ENCODE measurements at places on chromosomes 1 and 21.
A peak's percentile ranks its signal among the peaks of the same experiment; 100 is the strongest.

DNA sequence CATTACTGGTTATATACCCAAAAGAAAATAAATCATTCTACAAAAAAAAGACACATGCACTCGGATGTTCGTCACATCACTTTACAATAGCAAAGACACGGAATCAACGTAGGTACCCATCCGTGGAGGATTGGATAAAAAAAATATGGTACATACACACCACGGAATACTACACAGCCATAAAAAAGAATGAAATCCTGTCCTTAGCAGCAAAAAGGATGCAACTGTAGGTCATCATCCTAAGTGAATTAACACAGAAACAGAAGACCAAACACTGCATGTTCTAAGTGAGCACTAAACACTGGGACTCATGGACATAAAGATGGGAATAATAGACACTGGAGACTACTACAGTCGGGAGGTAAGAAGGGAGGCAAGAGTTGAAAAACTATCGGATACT lies 148.6 kb downstream of the CHD1L start:
- no peak for DNase-seq

GRCh38 chr1:217027403-217028080 lies 304.3 kb upstream of the ESRRG start:
- no peak for DNase-seq

- DNase-seq: no peak
These were observed 1.1 kb upstream of the COA6 start for GRCh38 chr1:234372011-234372757.

- DNase-seq: no peak
These were observed 1.1 kb upstream of the B3GALT5 start for GRCh38 chr21:39611551-39612190.

- no peak for DNase-seq
These were observed 664.1 kb upstream of the CAMK1G start for GRCh38 chr1:208919371-208919770.

DNA sequence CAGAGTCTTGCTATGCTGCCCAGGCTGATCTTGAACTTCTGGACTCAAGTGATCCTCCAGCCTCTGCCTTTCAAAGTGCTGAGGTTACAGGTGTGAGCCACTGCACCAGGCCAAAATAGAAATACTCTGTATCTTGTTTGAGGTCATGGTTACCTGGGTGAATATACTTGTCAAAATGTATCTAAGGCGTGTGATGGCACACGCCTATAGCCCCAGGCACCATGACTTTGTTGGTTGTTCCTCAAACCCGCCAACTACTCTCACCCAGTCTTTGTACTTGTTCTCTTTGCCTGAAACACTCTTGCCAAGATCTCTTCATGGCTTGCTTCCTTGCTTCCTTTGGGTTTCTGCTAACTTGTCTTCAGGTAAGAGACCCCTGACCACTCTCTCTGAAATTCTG lies 38.0 kb upstream of the RGS5 start:
- DNase-seq: no peak

DNA sequence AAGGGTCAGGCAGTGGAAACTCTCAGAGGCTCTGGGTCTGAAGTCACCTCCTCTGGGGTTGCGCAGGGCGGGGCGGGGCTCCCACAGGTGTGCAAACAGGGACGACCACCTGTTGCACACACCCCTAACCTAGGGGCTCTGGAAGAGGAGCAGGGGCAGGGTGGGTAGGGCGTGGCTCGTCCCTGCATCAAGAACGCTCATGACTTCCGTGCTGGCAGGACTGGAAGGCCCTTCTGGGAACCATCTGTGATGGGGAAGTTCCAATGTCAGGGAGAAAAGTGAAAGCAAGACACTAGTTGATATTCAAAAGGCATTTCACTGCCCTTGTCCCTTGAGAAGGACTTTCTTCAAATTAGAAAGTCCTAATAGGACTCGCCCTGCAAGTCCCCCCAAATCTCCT lies 22.1 kb upstream of the CLSTN1 start:
- DNase-seq: no peak

- no peak for DNase-seq
These were observed 54.9 kb upstream of the CRB1 start for GRCh38 chr1:197213193-197213592.

DNA sequence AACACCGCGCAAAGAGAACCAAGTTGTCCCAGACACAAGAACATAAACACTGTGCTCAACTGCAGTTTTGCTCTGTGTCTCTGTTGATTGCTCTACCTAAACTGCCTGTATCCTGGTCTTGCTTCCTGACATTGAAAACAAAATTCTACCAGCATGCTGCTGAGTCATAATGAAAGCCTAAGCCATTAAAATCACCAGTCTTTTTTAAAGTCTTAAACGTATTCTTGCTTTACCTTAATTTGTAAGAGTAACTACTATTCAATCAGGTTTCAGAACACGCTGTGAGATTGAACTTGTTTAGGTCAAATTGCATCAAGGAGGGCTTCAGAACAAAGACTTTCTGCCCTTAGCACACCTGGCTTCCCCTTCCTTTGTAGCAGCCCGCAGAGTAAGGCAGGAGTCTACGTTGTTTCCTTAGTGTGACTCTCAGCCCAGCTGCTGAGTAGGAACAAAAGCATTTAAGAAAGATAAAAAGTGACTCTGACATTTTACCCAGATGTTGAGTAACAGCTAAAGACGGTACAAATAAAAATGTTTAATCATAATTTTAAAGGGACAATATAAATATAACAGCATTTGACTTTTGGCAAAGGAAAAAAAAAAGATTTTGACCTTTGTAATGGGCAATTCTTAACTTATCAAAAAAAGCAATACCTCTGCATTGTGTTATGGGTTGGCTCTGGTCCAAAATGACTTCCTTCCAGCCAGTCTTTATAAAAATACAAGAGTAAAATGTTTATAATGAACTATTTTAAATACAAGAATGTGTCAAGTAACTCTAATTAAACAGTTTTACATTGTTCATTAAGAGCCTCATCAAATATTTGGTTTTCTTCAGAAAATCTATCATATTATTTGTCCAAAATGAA lies 186.9 kb upstream of the ADGRL4 start:
- no peak for DNase-seq

DNA sequence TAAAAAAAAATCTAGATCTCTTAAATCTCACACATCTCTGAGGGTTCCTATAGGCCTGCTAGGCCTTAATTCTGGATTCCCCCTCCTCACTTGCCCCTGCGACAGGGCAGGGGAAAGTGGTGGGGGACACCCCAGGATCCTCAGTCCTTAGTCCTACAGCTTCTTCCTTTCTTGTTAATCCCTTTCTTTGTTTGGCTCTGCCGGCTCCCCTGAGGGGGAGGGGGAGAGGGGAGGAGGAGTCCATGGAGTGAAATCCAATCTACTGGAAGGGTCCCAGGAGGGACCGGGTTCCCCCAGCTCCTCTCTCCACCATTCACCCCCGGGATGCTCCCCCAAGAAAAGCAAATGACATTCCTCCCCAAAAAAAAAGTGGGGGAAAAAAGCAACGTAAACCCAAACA lies 8.5 kb downstream of the MEX3A start:
- no peak for DNase-seq

- DNase-seq: no peak
These were observed 68.5 kb downstream of the RGS2 start for GRCh38 chr1:192877283-192877886.

GRCh38 chr21:42096566-42096965 lies 25.4 kb downstream of the UMODL1 start:
- no peak for DNase-seq

DNA sequence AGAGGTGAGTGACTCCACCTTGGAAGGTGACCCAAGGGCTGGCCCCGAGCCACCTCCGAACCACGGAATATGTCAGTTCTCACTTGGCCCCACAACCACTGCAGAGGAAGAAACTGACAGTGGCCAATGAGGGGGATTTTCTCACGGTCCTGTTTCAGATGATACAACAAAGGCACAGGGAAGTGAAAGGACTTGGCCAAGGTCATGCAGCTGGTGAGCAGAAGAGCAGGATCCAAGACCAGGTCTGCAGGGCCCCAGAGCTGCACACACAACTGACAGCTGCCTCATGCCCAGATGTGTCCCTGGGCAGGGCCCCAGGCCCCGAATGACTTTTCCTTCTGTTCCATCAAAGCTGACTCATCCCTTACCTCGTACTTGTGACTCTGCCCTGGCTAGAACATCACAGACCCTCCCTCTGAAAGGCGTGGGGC lies 25.8 kb upstream of the EVA1B start:
- DNase-seq: peak; percentile 25

- DNase-seq: no peak
These were observed 7.2 kb downstream of the GPBP1L1 start for GRCh38 chr1:45679123-45679522.

GRCh38 chr1:63874278-63874880 lies 100.6 kb downstream of the ROR1 start:
- no peak for DNase-seq

- no peak for DNase-seq
These were observed 23.6 kb downstream of the COL18A1 start for GRCh38 chr21:45428534-45428933.

DNA sequence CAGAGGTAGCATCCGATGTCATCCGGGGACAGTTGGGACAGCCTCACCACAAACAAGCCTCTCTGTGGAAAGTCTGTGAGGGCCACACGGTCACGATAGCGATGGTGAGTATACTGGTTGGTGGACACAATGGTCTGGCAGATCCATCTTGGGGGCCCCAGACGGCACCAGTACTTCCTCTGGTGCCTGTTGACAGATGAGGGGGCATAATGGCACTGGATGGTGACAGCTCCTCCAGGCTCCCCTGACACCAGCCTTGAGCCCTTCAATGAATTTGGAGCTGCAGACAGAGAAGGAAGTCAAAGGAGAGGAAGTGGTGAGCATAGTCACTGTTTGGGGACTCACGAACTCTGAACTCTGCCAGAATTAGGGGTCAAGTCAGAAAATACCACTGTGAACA lies 8.0 kb downstream of the FCAMR start:
- no peak for DNase-seq

GRCh38 chr1:64147759-64148158 lies 55.7 kb upstream of the UBE2U start:
- no peak for DNase-seq

DNA sequence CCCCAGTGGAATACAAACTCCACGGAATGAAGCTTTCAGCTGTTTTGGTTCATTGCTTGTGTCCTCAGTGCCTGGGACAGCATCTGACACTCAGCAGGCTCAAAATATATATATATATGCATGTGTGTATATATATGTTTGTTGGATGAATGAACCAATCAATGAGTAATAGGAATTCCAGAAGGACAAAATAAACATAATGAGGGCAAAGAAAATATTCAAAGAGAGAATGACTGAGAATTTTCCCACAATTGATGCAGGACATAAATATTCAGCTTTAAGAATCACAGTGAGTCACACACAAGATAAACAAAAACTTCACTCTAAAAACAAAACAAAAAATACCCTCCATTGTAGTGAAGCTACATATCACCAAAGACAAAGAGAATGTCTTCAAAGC lies 64.0 kb downstream of the CHD5 start:
- DNase-seq: no peak

GRCh38 chr1:95257758-95258157 lies 23.7 kb downstream of the RWDD3 start:
- DNase-seq: no peak

- no peak for DNase-seq
These were observed 81.8 kb upstream of the HMCN1 start for GRCh38 chr1:185652348-185652747.

DNA sequence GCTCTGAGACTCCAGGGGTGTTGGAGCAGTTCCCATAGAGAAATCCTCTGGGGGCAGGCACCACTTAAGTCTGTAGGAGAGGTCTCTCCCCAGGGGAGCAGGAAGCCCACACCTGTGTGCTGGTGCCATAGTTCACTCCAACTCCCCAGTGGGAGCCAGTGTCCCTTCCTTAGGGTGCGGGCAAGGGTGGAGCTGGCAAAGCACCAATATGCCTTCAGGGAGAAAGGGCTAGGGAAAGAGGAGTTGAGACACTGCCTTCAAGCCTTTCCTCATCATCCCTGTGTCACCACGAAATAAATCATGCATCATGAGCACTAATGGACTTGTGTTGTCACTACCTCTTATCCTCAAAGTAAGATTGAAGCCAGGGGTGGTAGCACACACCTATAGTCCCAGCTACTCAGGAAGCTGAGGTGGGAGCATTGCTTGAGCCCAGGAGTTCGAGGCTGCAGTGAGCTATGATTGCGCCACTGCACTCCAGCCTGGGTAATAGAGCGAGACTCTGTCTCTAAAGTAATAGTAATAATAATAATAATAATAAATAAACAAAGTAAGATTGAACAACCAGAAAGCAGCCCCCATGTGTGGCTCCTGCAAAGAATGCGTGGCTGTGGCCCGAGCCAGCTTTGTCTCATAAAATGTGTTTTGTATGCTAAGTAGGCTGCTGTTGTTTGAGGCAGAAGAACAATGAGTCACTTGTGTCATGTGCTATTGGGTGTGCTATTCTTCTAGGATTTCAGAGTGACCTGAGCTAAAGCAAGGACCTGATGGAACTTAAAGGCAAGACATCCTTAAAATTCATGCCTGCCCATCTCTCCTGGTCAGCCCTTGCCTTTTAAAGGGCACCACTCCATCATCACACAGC lies 6.7 kb upstream of the TIE1 start:
- DNase-seq: no peak

DNA sequence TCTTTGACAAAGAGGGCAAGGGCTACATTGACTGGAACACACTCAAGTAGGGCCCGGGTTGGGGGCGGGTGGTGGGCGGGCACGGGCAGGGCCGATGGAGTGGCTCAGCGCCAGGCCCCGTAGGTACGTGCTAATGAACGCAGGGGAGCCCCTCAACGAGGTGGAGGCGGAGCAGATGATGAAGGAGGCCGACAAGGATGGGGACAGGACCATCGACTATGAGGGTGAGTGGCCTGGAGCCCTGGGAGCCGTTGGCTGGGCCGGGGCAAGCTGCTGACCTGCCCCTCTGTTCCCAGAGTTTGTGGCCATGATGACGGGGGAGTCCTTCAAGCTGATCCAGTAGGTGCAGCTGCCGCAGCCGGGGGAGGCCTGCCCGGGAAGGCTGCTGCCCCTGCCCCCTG lies 1.8 kb downstream of the CALML6 start:
- no peak for DNase-seq

GRCh38 chr1:24111996-24112779 lies at the start of gene MYOM3:
Gene MYOM3 (minus strand): TSS chr1:24112135. CDS start chr1:24108636, 3,499 bp downstream.
- peak; percentile 29 for DNase-seq

- no peak for DNase-seq
These were observed 59.4 kb downstream of the GPR137B start for GRCh38 chr1:236201786-236202185.

DNA sequence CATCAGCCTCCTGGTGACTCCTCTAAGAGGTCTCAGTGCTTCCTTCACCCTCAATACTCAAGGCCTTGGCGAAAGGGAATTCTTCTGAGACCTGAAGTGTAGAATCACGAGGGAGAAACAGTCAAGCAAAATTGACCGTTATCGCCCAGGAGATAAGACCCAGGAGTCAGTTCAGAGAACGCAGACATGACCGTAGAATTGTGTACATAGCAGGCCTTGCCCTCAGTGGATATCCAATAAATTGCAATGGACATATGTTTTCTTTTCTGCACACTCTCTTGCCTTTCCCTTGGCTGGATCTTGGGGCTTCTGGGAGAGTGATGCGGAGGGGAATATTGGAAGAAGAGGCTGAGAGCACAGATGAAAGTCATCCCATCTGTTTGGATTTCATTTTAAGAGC lies 15.7 kb upstream of the ETS2 start:
- no peak for DNase-seq

GRCh38 chr1:179677882-179678281 lies 65.2 kb upstream of the FAM163A start:
- no peak for DNase-seq

GRCh38 chr1:27643600-27644368 lies 8.8 kb upstream of the FGR start:
- no peak for DNase-seq

GRCh38 chr1:15277447-15277838 lies 30.4 kb downstream of the FHAD1 start:
- no peak for DNase-seq

GRCh38 chr1:110874324-110875215 lies 1.6 kb downstream of the CD53 start:
- no peak for DNase-seq

- DNase-seq: no peak
These were observed 68.2 kb downstream of the PSMG1 start for GRCh38 chr21:39114871-39115575.
